ENCODE measurements at places on chromosomes 13 and 19.

GRCh38 chr19:41599175-41599966 lies 23.4 kb downstream of the CEACAM21 start:
- no peak for DNase-seq

GRCh38 chr13:33167491-33167890 lies 118.1 kb downstream of the STARD13 start:
- no peak for DNase-seq

GRCh38 chr13:48600374-48601364 lies 53.1 kb upstream of the CYSLTR2 start:
- no peak for DNase-seq

DNA sequence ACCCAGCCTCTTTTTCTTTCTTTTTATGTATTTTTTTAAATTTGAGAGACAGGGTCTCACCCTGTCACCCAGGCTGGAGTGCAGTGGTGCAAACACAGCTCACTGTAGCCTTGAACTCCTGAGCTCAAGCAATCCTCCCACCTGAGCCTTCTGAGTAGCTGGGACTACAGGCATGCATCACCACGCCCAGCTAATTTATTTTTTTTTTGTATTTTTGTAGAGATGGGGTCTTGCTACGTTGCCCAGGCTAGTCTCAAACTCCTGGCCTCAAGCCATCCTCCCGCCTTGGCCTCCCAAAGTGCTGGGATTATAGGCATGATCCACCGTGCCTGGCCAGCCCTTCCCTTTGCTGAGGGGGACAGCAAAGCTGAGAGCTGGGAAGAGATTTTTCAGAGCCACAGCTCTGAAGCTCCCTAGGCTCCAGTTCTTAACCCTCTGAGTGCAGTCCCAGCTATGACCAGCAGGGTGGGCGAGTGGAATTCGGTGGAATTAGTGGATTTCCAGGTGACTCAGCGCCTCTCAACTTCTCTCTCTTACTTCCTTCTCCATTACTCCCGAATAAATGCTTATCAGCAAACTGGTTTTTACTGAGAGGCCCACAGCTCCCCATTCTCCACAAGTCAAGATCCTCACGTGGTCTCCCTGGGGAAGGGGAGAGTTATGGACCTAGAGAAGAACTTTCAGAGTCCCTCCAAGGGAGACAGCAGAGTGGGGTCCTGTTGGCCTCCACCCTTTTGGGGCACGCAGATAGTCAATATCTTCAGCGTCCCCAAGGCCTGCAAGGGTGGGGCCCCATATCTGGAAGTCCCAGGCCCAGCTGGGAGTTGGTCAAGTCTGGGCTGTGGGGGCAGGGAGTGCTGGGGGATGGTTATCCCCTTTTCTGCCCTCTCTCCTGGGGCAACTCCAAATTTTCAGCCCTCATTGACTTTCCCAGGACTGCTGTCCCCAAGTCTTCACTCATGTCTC lies 1.2 kb downstream of the BLVRB start:
- DNase-seq: peak; percentile 57

DNA sequence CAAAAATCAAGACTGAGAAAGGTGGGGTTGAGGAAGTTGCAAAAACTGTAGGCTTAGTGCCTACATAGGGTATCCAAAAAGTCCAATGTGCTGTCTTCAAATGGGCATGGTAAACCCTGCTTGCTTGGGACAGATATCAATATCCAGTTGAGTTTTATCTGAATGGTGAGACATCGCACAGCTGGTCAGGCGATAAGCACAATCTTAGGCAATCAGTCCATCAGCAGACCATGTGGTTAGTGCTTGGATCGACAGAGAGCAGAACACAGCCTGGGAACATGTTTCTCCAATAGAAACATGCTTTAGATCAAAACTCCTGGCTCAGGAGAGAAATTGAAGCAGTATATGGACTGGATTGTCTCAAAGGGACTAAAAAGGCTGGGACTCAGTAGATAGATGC lies 151.3 kb upstream of the IPO5 start:
- no peak for DNase-seq

- no peak for DNase-seq
Measured at GRCh38 chr19:33047422-33047821, 17.3 kb downstream of the RHPN2 start.

GRCh38 chr19:41161903-41162302 lies 31.1 kb upstream of the CYP2S1 start:
- DNase-seq: no peak

DNA sequence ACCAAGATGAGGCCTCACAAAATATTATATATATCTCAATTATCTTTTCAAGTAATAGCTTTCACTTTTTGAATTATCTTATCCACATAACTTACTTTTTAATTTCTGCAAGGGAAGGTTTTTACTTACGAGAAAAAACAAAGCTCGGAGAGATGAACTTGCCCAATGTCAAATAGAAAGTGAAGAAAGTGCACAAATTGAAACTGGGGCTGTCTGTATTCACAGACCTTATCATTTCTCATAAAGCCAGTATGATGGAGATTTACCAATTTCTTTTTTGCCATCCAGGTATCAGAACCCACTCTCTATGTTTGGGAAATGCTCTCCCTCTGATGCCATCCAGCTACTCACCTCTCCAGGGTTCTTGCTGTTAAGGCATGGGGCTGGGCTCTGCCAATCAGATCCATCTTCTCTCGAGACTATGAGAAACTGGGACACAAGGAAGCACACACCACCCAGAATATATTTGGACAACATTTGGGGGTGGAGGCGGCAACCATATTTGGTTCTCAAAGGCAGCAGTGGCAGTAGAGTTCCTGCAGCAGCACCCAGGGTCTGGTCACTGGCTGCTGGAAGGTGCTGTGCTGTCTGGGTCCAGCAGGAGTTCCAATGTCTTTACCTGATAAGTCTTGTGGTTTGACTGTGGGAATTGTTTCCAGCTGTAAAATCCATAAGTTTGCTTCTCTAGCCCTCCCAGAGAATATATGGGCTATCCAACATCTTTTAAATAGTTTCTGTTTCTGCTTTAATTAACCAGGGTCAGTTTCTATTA lies 45.8 kb upstream of the SCEL start:
- DNase-seq: no peak

DNA sequence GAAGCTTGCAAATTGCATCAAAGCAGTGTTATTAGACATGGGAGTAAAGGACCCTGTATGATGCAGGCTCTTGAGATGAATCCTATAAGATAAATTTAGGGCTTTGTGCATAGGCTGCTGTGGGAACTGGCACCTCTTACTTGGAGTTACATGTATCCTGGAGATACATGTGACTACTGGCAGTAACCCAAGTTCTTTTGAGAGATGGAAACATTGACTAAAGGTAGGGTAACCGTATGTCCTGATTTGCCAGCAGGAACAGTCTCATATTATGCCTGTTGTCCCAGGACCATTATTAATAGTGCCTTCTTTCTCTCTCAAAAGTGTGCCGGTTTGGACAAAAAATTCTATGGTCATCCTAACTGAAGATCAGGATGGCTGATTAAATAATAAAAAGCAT lies 195.4 kb downstream of the LACC1 start:
- DNase-seq: no peak
